HEK293T (cell line): ENCODE measurements at places on chromosomes 6 and 20.

GRCh38 chr6:53543359-53544216, 1.3 kb downstream of the GCLC start:
- no peak for DNase-seq

DNA sequence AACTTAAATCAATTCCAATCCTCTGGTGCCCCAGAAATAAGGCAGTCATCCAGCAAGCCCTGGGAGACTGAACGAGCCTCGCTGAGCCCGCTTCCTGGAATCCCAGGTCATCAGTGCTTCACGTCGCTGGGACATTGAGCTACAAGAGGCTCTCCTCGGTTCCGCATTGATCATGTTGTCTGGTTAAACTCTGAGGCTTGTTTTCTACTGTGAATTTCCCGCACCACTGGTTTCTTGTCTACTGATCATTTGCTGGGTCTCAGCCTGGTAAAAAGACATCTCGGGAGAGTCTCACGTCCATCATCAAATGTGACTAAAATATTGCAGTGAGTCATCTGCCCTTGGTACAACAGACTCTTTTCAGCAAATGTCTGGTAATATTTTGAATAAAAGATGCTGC, 569.2 kb downstream of the QKI start:
- no peak for DNase-seq

DNA sequence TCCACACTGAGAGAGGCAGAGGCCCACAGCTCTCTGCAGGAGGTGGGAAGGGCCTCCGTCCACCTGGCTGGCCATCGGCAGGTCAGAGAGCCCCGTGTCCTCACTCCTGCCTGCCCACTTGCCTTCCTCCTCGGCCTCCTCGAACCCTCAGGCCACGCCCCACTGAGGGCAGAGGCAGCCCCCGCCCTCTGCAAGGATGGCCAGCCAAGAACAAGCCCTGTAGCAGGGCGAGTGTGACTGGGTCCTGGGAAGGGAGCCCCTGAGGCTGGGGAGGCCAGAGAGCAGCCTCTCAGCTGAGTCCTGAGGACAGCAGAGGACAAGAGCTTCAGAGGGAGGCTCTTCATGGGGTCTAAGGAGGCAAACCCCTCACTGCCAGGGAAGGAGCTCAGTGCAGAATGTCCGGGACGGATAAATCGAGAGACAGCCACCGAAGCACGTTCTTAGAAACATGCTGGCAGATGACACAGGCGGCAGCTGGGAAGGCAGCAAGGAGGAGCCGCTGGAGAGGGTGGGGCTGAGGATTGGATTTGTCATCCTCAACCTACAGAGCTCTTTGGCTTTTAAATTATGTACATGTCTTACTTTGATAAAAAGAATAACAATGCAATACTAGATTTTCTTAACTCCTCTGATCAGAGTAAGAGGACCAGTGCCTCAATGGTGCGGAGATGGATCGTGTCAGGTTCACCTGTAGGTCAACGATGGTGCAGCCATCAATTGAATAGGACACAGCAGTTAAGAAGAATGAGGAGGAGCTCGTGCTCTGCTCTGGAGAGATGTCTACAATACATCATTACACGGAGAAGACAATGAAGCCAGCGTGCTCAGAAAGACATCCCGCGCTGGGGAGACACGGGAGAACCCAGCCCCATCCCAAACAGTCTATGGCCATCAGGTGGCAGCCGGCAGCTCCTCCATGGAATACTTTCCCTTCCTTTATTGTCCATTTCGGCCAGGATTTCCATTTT, 53.0 kb downstream of the GNAS-AS1 start:
- DNase-seq = no peak

GRCh38 chr6:32182555-32182981, 1.5 kb downstream of the AGER start:
- DNase-seq = no peak

DNA sequence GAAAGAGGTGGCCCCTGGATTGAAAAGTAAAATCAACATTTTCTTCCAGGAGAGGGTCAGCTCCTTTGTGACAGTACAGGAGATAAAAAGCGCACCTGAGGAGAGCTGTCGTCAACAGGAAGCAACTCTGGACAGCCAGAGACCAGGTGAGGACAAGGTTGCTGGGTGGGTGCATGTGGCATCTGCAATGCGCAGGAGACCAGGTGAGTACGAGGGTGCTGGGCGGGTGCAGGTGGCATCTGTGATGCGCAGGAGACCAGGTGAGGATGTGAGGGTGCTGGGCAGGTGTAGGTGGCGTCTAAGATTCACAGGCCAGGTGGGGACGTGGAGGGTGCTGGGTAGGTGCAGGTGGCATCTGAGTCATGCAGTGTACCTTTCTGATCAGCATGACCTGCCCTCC, 38.4 kb downstream of the WDR27 start:
- DNase-seq = no peak

GRCh38 chr6:15017261-15017660, 228.6 kb upstream of the JARID2 start:
- peak; percentile 50 for DNase-seq
